ENCODE measurements at places on chromosomes 3 and 15.

GRCh38 chr3:10524270-10524669, 18.9 kb upstream of the ATP2B2 start:
- DNase-seq, result no peak

- DNase-seq, result no peak
Observed at GRCh38 chr3:170359178-170359704, 1.7 kb downstream of the SKIL start.

- DNase-seq, result no peak
Observed at GRCh38 chr3:161848376-161848775, 351.8 kb downstream of the OTOL1 start.

- no peak for DNase-seq
Observed at GRCh38 chr3:25460751-25461150, 32.7 kb downstream of the RARB start.

- no peak for DNase-seq
Observed at GRCh38 chr15:35557544-35557943, 11.6 kb upstream of the DPH6 start.

GRCh38 chr3:72123908-72124441, 339.0 kb upstream of the PROK2 start:
- no peak for DNase-seq

DNA sequence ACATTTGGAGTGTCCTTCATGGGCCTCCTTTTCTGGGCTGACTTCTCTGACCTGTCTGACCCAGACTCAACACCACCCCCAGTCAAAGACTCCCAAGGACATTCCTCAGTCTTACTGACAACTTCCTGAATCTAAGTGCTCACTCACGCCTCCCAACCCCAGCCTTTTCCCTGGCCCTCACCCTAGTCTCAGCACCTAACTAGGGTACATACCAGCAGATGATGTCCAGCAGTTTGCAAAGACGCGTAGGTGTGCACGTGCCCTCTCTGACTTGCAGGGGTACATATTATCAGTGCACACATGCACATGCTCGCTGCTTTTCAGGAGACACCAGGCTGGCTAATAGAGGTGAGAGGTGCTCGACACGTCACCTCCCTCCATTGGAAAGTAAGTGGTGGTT, 38.7 kb upstream of the SLCO2A1 start:
- DNase-seq, result no peak

GRCh38 chr3:134312072-134312872, 61.6 kb upstream of the RYK start:
- DNase-seq, result no peak

DNA sequence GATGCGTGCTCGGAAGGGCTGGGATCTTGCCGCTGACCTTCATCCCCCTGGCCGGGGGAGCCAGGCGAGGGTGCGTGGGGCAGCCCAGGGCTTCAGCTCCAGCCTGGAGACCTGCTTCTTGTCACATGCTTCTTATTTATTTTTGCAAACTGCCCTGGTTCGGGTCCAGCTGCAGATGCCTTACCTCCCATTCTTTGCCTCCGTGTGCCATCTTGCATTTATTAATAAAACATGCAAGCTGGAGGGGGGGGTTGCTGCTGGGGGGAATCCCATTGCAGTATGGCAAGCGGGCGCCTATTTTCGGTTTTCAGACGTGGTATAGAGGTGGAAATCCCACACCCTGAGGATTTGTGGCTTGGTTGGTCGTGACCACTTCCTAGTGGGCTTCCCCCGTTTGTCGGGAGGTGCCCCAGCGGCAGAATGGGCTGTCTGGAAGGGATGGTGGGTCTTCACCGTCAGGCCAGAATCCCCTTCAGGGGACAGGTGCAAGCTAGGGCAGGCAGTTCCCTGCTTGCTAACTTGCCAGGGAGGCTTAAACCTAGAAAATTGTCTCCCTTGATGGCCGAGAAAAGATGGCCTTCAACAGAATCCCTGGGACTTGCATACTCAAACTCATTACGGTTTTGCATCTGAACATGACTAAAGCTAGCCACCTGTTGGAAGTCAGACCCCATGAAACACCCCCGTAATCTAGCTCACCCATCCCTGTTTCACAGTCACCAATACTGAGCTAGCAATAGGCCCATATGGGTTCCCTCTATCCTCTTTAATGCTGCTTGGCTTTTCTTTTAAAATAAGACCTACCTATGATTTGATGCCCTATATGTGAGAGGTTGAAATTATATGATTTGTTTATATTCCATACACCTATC, 569 bp downstream of the TMEM266 start:
- DNase-seq, result no peak

DNA sequence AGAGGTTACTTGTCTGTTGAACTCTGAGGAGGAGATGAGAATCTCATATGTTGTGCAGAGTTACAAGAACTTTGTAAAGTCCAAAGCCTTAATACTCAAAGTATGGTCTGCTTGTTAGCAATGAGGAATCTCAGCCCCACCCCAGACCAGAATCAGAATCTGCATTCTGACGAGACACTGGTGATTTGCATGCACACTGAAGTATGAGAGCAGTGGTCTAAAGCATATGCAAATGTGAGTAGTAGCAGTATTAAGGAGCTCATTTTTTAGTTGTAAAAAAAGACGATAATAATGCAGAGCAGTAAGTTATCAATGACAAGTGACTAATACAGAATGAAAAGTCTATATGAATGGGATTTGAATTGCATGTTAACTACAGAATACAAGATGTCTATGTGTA, 327.7 kb downstream of the RYR3 start:
- no peak for DNase-seq

GRCh38 chr3:171099911-171100310, 73.4 kb upstream of the SLC2A2 start:
- no peak for DNase-seq

Data from stimulated activated CD8-positive, alpha-beta memory T cell treated with anti-CD3 and anti-CD28 coated beads, Interleukin-2, amount 100 ng/mL, for 48 hours (primary cell).